Activated naive CD4-positive, alpha-beta T cell (primary cell): ENCODE measurements at places on chromosomes 11 and 22.
A peak's percentile ranks its signal among the peaks of the same experiment; 100 is the strongest.

- no peak for DNase-seq
Measured at GRCh38 chr11:131723088-131723487, 352.7 kb downstream of the NTM start.

DNA sequence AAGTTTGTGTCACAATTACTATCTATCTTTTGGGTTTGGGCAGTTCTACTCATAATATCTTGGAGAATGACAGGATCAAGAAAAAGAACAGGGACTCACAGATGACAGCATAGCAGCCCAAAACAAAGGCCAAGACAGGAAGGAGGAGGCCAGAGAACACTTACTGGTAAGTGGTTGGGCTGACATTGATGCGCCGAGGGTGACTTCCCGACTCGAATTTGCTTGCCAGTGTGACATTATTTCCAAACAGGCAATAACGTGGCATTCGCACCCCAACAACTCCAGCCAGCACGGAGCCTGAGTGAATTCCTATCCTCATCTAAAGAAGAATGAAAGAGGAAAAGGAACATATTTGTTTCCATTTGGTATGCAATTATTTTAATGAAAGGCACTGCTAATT is 309.9 kb downstream of the GUCY1A2 start:
- DNase-seq = no peak

DNA sequence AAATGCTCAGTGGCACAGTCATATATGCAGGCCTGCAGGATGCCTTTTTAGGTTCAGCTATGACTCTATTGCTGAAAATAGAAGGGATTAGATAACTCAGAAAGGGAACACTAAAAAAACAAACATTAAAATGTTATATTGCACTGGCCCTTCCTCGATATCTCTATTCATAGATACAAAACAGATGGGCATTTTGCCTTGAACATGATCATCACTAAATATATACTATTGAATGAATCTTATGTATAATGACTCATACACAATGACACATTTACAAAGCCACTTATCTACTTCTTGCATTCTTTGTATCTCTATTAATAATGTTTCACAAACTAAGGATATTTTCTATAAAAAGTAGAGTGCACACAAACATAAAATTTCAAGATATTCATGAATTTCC is 2352.8 kb upstream of the RAG2 start:
- no peak for DNase-seq

DNA sequence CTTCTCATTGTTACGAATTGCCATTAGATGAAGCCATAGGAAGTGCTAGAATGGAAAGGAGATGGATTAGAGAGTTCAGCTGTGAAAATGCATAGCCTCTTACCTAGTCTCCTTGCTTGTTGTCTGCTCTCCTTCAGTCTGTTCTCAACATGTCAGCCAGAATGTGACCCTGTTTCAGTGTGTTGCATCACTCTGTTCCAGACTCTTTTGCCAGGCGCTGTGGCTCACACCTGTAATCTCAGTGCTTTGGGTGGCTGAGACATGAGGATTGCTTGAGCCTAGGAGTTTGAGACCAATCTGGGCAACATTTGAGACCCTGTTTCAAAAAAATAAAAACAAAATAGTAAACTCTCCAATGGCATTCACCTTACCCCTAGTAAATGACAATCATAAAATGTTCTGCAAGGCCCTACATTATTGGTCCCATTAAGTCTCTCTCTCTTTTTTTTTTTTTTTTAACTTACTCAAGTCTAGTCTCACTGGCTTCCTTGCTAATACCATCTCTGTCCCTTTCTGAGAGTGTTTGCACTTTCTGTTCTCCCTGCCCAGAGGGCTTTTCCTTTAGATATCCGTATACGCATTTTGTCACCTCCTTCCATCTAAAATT is 39.4 kb downstream of the CYP2R1 start:
- no peak for DNase-seq

DNA sequence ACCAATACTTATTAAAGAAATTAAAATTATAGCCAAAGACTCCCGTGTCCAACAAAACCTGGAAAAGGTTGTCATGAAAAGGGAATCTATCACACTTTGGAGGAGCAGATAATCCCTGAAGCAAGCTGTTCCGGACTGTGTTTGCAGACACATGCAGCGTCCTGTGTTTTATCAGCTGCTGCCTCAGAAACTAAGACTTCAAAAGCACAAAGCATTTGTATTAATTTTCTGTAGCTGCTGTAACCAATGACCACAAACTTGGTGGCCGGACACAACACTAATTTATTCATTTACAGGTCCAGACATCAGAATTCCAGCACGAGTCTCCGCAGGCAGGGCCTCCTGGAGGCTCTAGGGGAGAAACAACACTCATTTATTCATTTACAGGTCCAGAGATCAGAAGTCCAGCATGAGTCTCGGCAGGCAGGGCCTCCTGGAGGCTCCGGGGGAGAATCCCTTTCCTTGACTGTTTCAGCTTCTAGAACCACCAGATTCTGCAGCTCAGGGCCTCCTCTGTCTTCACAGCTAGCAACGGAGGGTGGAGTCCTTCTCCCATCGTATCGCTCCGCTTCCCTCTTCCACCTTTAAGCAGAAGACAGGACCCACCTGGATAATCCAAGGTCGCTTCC is 465.3 kb downstream of the BRD1 start:
- DNase-seq = no peak

GRCh38 chr22:31143537-31143936 is 3.2 kb upstream of the PLA2G3 start:
- no peak for DNase-seq

DNA sequence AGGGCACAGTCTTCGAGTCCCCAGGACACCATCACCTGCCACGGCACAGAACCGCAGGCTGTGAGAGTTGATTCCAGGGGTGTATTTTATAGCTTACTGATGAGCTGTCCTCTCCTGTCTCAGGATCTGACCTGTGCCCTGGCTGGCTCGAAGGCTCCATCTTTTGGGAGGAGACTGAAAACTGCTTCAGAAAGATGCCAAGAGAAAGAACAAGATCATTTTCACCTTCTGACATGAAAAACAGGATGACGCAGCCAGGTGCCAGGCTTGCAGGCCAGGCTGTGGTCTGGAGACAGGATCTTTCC is 2.2 kb downstream of the MRGPRD start:
- no peak for DNase-seq

- no peak for DNase-seq
Measured at GRCh38 chr11:80650966-80651365, 1210.1 kb upstream of the TENM4 start.

DNA sequence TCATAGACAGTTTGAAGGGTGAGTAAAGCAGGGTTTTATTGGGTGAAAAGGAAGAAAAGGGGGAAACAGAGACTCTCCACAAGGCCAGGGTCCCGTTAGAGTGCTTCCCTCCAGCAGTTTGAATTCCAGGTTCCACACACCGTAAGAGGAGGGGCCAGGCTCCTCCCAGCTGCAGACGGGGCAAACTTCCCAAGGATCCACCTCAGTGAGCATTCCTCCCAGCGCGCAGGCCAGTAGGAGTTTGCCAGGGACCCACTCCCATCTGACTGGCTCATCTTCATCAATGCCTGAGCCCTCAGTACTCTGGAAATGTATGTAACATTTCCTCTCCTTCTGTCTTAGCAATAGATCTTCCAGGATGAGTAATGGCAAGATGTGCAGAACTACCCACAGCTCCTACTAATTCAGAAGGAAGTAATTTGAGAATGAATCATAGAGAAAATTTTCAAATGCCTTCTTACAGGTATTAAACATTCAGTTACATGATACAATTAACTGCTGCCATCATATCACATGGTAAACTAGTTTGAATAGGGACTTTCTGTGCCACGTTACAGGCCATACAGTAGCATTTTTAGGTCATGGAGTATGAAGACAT is 34.0 kb upstream of the TRPC6 start:
- DNase-seq = no peak

- no peak for DNase-seq
Measured at GRCh38 chr11:122327528-122327927, 211.5 kb upstream of the BLID start.

GRCh38 chr11:68257477-68258362 is 14.1 kb downstream of the C11orf24 start:
- peak; percentile 95 for DNase-seq

DNA sequence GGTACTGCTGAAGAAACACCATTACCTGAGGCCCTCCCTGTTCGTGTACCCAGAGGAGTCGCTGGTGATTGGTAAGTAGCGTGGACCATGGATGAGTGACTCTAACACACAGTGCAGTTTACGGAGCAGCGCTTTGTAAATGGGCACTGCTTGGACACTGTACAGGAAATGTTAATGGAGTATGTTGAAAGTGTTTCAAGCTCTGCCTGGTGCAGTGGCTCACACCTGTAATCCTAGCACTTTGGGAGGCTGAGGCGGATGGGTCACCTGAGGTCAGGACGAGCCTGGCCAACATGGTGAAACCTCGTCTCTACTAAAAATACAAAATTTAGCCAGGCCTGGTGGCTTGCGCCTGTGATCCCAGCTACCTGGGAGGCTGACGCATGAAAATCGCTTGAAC is 29.7 kb downstream of the XRCC6 start:
- DNase-seq = no peak

DNA sequence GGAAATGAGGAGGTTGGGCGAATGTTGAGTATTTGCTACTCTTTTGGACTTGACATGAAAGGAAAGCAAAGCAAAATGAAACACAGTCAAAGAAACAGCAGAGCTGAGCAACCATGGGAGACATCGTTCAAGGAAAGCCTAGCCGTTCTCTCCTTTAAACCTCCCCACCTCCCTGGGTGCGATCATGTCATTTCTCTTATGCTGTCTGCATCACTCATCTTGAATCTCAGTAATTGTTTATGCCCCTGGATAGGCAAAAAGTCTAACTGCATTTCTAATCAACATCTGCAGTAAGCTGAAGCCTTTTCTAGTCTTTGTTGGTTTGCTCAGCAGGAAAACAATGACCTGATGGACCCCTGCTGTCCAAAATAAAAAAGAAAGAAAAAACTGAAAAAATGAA is 107.0 kb downstream of the MSANTD4 start:
- DNase-seq = no peak

- no peak for DNase-seq
Measured at GRCh38 chr11:18769802-18770456, 21.7 kb downstream of the PTPN5 start.

GRCh38 chr11:36122671-36123070 is 166.6 kb downstream of the COMMD9 start:
- no peak for DNase-seq

- no peak for DNase-seq
Measured at GRCh38 chr11:131893103-131893890, 522.9 kb downstream of the NTM start.

- DNase-seq = no peak
Measured at GRCh38 chr11:40227730-40228129, 1231.7 kb downstream of the LRRC4C start.

GRCh38 chr11:23399995-23400394 is 539.7 kb upstream of the CCDC179 start:
- DNase-seq = no peak

GRCh38 chr22:30728826-30729225 is 34.2 kb downstream of the OSBP2 start:
- no peak for DNase-seq

DNA sequence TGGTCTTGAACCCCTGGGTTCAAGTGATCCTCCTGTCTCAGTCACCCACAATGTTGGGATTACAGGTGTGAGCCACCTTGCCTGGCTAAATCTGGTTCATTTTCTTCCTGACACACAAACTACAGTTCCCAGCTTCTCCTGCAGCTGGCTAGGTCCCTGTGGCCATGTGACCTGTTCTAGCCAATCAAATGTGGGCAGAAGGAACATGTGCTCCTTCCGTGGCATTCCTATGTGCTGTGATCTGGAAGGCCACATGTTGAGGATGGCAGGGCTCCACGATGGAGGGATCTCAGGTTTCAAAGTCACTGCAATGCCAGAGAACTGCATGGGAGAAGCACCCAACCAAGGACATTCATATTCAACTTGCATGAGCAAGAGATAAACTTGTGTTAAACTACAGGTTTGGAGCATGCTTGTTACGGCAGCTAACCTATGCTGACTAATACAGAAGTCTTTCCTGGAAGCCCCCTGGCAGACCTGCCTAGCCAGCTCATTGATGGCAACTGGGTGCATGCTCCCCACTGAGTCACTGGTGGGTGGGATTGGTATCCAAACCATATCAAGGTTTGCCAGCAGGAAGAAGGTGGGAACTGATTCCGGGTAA is 86.0 kb downstream of the RPS6KA4 start:
- no peak for DNase-seq

- DNase-seq = no peak
Measured at GRCh38 chr11:66853242-66854229, 3.3 kb upstream of the LRFN4 start.

DNA sequence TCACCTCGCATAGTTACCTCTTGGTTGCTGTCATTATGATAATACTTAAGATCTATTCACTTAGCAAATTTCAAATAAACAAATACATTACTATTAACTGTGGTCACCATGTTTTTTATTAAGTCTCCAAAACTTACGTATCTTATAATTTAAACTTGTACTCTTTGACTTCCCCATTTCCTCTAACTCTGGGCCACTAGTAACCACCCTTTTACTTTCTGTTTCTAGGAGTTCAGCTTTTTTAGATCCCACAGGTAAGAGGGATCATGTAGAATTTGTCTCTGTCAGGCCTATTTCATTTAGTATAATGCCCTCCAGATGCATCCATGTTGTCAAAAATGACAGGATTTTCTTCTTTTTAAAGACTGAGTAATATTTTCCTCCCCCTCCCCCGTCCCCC is 212.4 kb upstream of the C11orf87 start:
- DNase-seq = no peak

DNA sequence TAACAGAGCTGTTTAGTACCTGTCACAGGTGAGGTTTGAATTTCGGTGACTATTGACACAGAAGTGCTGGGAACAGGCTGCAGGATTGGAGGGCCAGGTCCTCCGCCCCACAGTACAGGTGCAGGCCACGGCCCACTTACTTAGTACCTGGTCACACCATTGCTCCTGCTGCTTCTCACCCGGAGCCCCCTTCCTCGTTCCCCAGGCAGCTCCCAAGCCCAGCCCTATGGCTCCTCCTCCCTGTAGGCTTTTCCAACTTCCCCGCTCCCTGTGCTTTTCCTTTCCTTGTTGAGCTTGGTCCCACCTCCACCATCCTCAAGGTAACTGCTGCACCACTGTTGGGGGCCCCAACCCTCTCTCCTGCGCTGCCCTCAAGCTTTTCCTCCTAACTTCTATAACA is 27.9 kb upstream of the ANO1 start:
- no peak for DNase-seq

DNA sequence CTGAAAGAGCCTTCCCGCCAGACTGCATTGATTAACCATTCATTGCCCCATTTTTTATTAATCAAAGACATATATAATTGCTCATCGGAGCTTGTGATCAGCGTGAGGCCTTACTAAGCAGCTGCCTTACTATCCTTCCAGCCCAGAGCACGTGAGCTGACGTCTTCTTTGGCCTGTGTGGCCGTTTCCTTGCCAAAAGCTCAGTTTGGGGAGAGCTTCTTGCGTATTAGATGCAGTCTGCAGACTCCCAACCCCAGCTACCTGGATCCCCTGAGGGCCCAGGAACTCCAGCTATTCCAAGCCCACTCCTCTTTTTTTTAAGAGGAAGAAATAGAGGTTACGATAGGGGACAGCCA is 784 bp upstream of the SLC43A3 start:
- DNase-seq = no peak

- DNase-seq = no peak
Measured at GRCh38 chr22:38704654-38705234, 1.0 kb upstream of the GTPBP1 start.

- no peak for DNase-seq
Measured at GRCh38 chr11:66604155-66604554, 11.2 kb downstream of the CCS start.
